Inflammatory macrophage (primary cell): ENCODE measurements at places on chromosomes 12 and 14.

GRCh38 chr14:75401361-75401760 lies 26.5 kb upstream of the JDP2 start:
- no peak for DNase-seq

DNA sequence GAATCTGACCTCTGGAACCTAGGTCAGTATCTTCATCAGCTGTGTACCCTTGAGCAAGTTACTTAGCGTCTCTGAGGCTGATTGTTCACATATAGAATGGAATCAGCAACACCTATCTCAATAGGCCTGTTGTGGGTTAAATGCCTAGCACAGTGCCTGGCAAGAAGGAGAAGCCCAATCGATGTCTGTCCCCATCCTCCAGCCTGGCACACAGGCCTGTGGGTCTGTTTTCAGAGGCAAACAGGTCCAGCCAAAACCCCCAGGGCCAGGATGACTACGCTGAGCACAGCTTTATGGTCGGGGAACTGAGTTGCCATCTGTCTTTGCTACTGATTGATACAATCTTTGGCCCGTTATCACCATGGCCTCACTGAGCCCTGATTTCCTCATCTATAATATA lies 89.2 kb downstream of the NUAK1 start:
- no peak for DNase-seq

GRCh38 chr12:57241402-57242310 lies 9.3 kb downstream of the STAC3 start:
- no peak for DNase-seq

- DNase-seq, result no peak
Measured at GRCh38 chr14:100416921-100417860, 94.1 kb downstream of the SLC25A47 start.

DNA sequence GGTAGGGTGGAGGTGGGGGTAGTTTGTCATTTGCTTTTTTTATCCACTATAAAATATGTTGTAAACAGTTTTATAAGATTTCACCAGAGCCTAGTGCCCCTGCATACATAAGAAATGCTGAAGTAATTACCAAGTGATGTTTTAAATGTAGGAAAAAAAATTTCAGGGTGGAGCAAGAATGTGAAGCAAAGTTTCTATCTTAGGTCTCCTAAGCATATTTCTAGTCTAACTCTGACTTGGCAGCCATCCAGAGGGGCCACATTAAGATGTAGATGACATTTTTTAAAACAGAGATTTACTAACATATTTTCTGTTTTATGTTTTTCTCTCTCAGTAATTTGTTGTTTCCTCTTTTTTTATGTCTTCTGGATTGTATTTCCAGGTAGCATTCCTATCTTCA lies 15.8 kb upstream of the KRAS start:
- no peak for DNase-seq

DNA sequence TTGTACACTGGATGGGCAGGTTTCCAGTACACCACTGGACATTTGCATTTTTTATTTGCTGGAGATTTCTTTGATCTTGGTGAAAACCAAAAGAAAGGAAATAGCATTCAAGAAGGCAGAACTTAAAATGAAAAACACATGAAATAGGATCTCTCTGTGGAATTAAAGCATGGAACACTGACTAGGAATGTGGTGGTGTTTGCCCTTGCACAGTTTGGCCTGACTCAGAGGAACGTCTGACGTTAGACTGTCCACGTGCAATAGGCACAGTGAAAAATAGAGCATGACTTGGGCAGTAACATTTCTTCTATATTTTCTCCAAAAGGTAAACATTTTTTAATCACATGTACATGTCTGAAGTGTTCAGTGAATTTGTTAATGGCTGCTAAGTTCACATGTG lies 474.1 kb upstream of the PRICKLE1 start:
- no peak for DNase-seq

GRCh38 chr12:54251667-54252284 lies 28.1 kb downstream of the CBX5 start:
- DNase-seq, result peak; percentile 44

GRCh38 chr12:49796606-49797448 lies 31.4 kb downstream of the NCKAP5L start:
- no peak for DNase-seq

DNA sequence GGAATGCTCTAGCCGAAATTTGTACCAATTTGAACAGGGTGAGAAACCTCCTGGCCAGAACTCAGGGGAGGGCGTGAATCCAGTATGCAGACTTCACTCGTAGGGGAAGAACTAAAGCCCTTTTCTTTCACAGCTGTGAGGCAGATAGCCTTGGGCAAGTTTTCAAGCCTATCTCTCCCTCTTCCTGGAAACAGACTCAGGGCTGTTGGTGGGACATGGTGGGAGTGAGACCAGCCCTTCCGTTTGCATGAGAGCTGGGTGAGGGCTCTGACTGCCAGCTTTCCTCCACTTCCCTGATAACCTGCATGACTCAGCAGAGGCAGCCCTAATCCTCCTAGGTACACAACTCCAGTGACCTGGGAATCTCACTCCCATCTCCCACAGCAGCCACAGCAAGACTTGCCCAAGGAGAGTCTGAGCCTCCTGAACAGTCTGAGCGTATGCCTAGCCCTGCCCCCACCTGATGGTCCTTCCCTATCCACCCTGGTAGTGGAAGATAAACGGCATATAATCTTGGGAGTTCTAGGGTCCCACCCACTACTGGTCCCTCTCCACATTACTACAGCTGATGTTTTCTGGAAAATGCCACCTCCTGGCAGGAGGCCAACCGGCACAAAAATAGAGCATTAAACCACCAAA lies 170.1 kb upstream of the AMIGO2 start:
- no peak for DNase-seq

- DNase-seq, result no peak
Measured at GRCh38 chr14:87005280-87005679, 987.7 kb downstream of the GALC start.

- DNase-seq, result no peak
Measured at GRCh38 chr14:103031956-103032355, 25.4 kb downstream of the CDC42BPB start.
